ENCODE measurements at places on chromosomes 16 and 17.

DNA sequence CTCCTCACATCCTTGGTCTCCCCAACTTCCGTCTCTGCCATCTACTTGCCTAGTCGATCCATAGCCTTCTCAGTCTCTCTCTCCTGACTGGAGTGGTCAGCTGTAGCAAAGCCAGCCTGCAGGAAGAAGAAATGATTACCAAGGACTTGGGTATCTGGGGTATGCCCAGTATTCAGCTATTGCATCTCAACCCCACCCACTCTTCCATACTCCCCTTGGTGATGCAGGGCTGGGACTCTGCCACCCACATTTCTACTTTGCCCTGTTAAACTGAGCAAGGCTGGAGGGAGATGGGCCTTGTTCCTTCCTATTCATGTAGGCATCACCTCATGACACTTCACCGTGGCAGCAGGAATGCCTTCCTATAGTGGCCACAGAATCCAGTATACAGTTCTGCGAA, 2.3 kb downstream of the COPRS start:
- DNase-seq, result no peak

- DNase-seq, result no peak
These were observed 36.0 kb downstream of the TVP23A start for GRCh38 chr16:10782628-10783027.

GRCh38 chr16:9238346-9238745, 146.9 kb downstream of the HAPSTR1 start:
- no peak for DNase-seq

GRCh38 chr17:4559966-4560365, 411 bp downstream of the GGT6 start:
- DNase-seq, result no peak

GRCh38 chr17:41810659-41811548, 845 bp downstream of the P3H4 start:
- peak; percentile 27 for DNase-seq

DNA sequence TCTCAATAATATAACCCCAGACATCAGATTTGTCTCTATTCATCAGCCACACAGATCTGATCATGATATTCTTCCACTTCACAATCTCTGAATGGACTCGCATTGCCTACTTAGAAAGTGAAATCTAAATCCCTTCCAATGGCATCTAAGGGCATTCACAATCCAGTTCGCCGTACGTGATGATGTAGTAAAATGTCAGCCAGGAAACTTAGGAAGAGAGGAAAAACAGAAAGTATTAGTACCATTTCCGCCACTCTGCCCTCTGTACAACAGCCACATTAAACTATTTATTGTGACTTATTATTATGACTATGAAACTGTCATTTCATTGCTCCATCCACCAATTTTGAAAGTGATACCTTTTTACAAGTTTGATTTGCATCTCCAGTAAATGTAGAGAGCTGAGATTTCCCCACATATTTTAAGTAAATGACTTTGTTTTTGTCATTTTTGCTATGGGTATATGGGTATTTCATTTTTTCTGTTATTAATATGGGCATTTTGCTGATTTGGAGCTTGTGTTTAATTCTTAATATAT, 69.4 kb upstream of the SMIM36 start:
- DNase-seq, result no peak

DNA sequence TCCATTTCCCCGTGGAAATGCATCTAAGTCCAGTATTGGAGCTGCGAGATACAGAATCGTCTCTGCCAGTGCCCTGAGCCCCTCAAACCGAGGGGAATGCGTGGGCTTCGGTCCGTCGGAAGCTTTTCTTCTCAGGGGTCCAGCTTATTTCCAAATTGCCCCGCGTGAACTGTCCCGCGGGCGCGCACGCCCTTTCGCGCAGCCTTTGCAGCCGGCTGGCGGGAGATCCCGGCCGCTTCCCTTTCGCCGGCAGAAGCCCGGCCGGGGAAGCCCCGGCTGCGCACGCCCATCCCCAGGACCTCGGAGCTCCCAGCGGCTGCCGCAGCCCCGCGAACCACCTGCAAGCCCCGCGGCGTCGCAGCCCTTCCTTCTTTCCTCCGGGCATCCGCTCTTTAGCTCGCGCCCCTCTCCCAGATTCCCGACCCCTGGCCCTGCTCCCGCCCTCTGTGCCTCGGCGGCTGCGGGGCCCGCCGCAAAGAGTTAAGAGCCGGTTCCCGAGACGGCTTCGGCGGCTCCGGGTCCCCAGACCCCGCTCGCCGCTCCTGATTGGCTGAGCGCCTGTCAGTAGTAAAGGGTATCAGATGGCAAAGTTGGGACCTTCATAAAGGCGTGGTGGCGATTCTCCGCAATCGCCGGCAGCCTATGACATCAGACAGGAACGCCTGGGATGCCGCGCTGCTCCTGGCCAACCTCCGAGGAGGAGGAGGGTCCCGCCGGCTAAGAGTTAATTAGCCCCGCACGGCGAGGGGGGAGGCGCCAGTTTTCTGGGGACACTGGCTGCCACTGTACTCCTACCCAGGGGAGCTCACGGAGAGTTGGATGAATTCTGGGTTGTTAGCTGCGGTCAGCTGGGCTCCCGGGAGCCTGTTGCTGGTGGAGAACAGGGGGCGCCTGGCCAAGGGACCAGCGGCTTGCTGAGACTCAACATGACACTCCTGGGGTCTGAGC, at the start of gene MYOCD:
Gene MYOCD (plus strand): TSS at position 628 of the 948 bp plus-strand sequence. CDS start 299 bp downstream, at position 927.
- DNase-seq, result no peak

DNA sequence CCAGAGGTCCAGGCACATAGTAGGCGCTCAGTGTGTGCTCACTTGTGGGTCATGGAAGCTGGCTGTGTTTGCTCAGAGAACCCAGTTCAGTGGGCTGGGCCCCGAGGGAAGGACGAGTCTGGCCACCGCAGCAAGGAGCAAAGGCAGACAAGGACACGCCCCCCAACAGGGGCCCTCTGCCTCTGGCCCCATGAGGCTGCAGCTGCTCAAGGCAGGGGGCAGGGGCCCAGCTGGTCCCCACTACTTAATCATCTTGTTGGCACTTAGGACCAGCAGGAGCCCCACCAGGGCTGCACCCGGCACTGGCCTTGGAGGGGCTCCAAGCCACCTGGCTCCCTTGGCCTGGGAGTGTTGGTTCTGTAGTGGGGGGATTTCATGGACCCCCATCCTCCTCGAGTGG, 16.1 kb downstream of the KCNJ12 start:
- DNase-seq, result no peak

- no peak for DNase-seq
These were observed 282.4 kb upstream of the DYNLRB2 start for GRCh38 chr16:80258407-80258806.

GRCh38 chr17:27630607-27631410, at the start of gene LGALS9:
Gene LGALS9 (plus strand): TSS chr17:27631188. CDS start chr17:27631266, 78 bp downstream.
- DNase-seq, result no peak

DNA sequence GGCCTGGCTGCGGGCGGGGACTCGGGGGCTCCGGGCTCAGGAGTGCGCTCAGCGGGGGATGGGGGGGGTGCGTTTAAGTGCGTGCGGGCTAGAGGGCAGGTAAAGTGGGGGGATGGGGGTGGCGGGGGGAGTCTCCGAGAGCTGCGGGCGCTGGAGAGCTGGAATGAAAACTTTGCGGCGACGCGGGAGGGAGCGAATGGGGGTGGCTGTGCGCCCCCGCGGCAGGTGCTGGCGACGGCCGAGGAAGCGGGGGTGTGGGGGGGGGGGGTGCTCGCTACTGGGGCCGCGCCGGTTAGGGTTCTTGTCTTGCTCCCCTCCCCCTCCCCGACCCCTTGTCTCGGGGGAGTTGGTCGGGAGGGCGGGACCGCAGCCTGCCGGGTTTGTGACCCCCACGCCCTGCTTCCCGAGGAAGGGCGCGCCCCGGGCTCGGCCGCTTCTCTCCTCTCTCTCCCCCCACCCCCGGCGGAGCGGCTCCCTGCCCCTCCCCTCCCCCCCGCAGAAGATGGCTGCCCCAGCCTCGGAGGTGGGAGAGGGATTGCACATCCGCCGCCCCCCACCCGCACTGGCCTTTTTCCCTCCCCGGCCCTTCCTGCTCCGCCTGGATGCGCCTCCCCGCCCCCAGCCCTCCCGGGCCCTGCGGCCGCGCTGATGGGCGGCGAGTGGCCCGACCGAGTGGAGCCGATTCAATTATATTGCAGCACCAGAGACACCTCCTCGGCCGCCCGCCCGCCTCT, 649 bp downstream of the GSE1 start:
- DNase-seq, result no peak

- DNase-seq, result peak; percentile 62
These were observed at the start of the genes TIGD7 and ZNF75A for GRCh38 chr16:3305109-3306068. Gene TIGD7 (minus strand): TSS chr16:3305430. CDS start chr16:3300614, 4,816 bp downstream. Gene ZNF75A (plus strand): TSS chr16:3305497. CDS start chr16:3308429, 2,932 bp downstream.

DNA sequence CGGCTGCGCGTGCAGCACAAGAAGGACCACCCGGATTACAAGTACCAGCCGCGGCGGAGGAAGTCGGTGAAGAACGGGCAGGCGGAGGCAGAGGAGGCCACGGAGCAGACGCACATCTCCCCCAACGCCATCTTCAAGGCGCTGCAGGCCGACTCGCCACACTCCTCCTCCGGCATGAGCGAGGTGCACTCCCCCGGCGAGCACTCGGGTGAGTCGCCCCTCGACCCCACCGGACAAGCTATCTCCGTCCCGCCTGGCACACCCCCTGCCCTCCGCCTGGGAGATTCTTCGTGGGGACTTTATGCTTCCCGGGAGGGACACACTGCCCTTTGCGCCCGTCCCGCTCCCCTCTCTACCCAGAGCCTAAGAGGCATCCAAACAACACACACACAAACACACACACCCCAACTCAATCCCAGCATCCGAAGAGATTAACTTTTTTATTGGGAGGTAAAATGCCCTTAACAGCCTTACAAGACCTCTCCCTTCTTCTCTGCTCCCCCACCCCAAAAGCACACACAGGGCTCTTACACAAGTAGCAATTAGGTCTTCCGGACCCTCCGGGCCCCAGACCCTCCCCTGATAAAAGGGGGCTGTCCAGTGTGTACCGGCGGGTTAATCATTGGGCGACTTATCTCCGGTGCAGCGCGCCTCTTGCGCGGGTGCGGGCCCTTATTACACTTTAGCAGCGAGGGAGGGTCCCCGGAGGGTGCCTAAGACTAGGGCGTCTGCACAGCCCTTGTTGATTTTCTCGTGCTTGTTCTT, 2.1 kb downstream of the SOX9 start:
- DNase-seq, result no peak

GRCh38 chr17:67369676-67370075, 3.3 kb upstream of the PSMD12 start:
- DNase-seq, result no peak

- DNase-seq, result no peak
These were observed 19.9 kb downstream of the NQO1 start for GRCh38 chr16:69706256-69706974.

- DNase-seq, result no peak
These were observed 307.5 kb downstream of the MAP2K4 start for GRCh38 chr17:12328204-12328603.

- DNase-seq, result no peak
These were observed 47.7 kb upstream of the ULK2 start for GRCh38 chr17:19915245-19915978.

- DNase-seq, result peak; percentile 26
These were observed 4.0 kb upstream of the IL17C start for GRCh38 chr16:88634141-88634993.

- no peak for DNase-seq
These were observed 21.5 kb upstream of the PECAM1 start for GRCh38 chr17:64411999-64412771.

GRCh38 chr16:30562021-30562420, 3.8 kb upstream of the ZNF764 start:
- DNase-seq, result no peak

DNA sequence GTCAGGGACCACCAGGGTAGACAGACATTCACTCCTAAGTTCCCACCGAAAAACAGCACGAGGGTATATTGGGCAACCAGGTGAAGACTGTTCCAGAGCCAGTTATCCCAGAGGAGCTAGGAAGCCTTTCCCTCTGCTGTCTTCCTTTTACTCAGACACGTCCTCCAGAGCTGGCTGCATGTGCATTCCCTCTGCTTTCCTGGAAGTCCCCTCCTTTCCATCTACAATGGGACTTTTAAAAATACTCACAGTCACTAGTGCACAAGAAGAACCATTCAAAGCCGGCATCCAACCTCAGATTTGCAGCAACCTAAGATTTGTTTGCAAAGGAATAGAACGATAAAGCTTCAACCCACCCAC, 32.5 kb upstream of the CRISPLD2 start:
- DNase-seq, result no peak

GRCh38 chr16:53509906-53510703, 7.1 kb upstream of the AKTIP start:
- DNase-seq, result no peak

DNA sequence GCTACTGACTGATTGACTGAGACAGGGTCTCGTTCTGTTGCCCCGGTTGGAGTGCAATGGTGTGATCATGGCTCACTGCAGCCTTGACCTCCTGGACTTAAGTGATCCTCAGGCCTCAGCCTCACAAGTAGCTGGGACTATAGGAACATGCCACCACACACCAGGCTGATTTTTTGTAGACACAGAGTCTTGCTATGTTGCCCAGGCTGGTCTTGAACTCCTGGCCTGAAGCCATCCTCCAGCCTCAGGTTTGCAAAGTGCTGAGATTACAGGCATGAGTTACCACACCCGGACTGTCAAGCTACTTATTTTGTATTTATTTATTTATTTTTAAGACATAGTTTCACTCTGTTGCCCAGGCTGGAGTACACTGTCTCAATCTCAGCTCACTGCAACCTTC, 55.2 kb downstream of the METTL16 start:
- DNase-seq, result no peak

- DNase-seq, result no peak
These were observed 139.6 kb downstream of the HS3ST3A1 start for GRCh38 chr17:13462146-13462545.

DNA sequence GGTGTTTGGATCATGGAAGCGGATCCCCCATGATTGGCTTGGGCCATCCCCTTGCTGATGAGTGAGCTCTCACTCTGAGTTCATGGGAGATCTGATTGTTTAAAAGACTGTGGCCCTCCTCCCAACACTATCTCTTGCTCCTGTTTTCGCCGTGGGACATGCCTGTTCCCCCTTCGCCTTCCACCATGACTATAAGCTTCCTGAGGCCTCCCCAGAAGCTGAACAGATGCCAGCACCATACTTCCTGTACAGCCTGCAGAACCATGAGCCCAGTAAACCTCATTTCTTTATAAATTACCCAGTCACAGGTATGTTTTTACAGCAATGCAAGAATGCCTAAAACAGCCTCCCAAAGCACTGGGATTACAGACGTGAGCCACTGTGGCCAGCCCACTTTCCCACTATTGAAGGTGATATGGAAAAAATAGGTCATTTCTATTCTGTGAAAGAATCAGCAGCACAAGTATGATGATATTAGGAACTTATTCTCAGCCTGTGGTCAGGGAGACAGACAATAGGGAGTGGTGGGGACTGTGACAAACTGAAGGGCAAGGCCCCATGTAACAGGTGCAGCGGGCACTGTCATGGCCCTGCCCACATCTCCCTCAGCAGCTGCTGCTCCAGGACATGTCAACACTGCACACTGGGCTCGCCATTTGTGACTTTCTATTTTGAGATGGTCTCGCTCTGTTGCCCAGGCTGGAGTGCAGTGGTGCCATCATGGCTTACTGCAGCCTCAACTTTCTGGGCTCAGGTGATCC, 33.7 kb upstream of the LITAF start:
- no peak for DNase-seq

All from stimulated activated CD4-positive, alpha-beta T cell treated with anti-CD3 and anti-CD28 coated beads, TNF-alpha, amount 100 ng/mL, for 4 hours (primary cell).